MV-4-11 (cell line): ENCODE measurements at places on chromosomes 6 and 20.

DNA sequence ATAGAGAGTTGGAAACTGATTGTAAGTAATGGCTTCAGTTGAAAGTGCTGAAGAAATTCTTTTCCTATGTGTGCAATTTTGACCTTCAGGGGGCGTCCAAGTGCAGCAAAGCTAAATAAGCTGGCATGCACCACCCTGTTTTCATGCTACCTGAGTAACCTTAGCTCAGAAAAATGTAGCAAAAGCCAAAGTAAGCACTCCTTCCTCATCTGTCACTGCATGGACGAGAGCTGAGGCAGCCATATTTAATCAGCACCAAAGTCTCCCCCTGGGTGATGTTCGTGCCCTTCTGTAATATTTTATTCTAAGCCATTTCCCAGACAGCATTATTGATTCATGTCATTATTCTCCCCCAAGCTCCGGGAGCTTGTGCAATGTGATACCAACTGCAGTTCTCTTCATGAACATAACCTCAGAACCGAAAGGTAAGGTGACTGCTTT, 123.1 kb downstream of the RPS12 start:
- peak; percentile 22 for DNase-seq

DNA sequence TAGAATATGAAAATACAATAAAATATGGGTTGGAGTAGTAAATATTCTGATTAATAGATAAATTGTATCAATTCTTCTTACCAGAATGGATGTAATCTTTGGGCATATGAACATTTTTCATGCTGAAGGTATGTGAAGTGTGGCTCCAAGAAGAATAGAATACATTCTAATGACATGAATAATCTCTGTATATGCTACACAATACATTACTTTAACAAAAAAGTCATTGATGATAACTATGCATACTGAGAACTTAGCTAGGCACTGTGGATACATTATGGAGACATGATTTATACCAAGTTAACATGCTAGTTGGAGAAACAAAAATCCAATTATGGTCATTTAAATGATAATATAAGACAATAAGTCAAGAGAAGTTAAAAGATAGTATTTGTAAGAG, 62.7 kb upstream of the HDAC2 start:
- no peak for DNase-seq

GRCh38 chr6:26387565-26387964, 4.7 kb downstream of the BTN2A2 start:
- DNase-seq = no peak

DNA sequence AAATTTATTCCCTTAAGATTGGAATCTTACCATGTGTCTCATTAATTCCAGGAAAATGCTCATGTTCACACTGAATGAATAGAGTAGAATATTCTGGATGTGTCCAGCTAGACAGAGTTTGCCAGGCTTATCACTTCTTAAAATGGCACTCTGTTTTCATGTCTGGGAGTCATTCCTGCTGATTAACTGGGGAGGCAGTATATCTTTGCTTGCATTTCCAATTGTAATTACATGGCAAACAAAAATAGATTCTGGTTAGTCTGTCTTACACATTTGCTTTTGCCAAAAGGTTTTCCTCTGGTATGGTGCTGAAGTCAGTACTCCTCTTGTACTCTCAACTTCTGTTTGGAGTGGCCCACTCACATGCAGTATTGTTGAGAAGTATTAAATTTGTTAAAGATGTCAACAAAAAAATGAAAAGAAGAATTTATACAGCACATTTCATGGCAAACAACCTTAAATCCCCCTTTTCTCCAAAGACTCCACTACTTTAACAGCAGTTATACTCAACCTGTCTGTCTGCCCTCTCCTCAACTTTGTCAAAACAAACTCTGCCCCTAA, 70.2 kb downstream of the TENT5A start:
- DNase-seq = no peak

- no peak for DNase-seq
Measured at GRCh38 chr6:56756219-56756789, 113.6 kb upstream of the DST start.

DNA sequence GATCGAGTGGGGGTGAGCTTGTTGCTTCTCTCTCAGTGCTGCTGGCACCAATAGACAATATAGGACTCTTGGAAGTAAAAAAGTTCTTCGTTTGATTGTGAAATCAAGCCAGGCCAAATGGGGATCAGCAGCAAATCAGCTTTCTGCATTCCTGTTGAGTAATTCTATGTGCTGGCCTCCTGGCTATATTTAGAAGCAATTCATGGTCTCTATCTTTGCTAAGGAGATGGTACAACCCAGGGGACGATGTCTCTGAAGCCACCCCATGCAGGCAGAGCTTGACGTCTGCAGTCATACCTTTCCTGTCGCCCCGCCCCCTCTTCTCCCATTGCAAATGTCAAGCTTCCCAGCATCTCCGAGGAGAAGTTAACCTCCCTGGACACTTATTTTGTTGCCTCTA, 199.1 kb downstream of the SCP2D1 start:
- DNase-seq = peak; percentile 94

- peak; percentile 63 for DNase-seq
Measured at GRCh38 chr20:51221791-51222408, 199.0 kb upstream of the KCNG1 start.

DNA sequence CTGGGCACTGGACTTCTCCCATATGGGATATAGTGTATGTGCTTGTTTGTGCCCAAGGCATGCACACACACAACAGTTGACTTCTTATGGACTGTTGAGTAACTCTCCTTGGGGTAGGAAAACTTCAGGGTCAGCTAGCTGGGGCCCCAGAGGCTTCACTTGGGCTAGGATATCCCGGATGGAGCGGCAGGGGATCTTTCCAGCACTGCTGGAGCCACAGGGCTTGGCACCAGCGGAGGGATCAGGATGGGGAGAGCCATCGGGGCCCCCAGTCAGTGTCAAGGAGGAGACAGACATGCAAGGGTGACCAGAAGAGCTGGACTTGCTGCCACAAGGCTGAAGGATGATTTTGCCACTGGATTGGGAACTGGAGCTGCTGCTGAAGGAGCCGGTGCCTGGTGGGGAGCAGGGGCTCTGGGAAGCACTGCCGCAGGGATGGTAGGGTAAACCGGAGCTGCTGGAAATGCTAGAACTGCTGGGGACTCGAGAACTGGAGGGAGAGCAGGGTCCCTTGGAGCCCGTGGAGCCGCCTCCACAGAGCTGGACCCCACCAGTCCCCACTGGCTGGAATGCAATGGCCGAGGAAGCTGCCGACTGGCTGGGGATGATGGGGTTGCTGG, 1.5 kb downstream of the PSORS1C1 start:
- no peak for DNase-seq

- peak; percentile 66 for DNase-seq
Measured at GRCh38 chr6:255041-255750, 37.1 kb upstream of the DUSP22 start.

DNA sequence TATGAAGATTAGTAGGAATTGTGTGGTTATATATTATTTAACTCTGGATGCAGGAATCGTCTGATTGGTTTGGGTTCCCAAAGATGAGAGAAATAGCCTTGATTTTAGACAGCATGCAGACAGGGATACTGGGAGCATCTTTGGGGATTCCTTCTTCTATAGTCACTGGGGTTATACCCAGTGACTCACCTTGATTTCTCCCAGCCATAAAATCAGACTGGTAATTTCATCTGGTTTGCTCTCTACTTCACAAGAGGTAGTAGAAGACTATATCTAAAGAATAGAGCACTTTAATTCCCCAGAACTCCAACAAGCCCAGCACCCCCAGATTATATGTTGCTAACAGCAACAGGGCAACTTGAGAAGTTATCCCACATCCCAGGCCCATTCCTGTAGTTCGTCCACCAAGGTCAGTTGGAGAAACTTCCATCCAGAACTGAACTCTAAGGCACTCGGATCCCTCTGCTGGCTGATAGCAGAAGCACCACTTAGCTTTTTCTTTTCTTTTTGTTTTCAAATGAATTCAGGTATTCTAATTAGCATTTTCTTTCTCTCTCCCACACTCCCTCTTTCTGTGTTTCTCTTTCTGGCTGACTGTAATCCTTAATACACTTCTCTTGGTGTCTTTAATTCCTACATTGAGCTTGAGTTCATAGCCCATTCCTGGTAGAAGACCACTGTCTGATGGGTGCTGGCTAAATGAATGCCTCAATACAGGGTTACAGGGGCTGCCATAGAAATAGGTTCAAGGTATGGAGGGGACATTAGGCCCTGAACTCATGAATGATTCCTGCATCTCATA, 20.4 kb upstream of the EFHC1 start:
- peak; percentile 29 for DNase-seq

DNA sequence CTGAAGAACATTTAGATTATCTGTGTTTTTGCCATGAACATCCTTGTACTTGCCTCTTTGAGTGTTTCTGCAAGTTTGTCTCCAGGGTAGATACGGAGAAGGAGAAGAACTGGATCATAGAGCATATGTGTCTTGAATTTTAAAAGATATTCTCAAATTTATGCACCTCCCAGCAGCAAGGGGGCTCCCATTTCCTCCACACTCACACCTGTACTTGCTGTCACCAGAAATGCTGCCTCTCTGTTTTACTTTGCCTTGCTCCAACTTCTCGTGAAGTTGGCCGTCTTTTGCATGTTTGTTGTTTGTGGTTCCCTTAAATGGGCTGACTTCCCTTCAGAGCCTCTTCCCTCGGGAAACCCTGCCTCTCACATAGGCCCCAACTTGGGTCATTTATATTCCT, 171.0 kb downstream of the TFAP2C start:
- no peak for DNase-seq

- DNase-seq = peak; percentile 49
Measured at GRCh38 chr20:32626859-32627636, 41.9 kb upstream of the NOL4L start.

DNA sequence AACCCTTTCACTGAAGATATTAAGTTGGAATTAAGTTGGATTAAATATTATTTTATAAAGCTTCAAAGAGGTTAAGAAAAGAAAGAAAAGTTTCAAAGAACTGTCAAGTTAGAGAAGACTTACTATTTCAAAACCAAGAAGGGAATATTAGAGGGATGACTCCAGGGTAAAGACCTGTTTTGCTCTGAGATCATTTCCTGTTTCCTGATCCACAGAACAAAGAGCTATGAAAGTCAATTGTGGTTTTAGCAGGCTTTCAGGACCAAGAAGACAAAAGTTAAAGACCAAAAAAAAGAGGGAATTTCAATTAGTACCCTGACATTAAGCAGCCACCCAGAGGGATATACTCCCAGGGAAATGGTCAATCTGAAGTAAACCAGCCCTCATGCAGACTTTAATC, 19.4 kb downstream of the ESF1 start:
- peak; percentile 17 for DNase-seq

DNA sequence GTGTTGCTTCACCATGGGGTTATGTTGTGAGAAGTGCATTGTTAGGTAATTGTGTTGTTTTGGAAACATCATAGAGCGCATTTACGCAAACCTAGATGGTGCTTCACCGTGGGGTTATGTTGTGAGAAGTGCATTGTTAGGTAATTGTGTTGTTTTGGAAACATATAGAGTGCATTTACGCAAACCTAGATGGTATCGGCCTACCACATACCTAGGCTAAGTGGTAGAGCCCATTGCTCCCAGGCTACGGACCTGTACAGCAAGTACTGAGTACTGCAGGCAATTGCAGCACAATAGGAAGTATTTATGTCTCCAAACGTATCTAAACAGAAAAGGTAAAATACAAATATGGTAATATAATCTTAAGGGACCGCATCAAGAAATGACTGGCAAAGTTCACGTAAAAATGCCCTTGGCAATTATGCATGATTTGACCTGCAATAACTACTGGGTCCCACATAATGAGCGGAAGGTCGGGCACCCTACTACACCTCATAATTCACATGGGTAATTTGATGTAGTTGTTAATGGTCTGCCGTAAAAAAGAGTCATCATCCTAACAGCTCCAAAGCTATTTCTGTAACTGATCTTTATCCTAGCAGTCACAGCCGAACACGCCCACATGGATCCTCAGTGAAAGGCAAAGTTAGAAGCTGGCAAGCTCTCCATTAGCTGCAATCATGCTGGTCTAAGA, 76.0 kb downstream of the RSPH3 start:
- DNase-seq = no peak

GRCh38 chr6:87654875-87655454, 47.1 kb downstream of the AKIRIN2 start:
- no peak for DNase-seq

- DNase-seq = no peak
Measured at GRCh38 chr20:39967806-39968205, 721.2 kb downstream of the MAFB start.

- DNase-seq = peak; percentile 34
Measured at GRCh38 chr6:148426317-148426977, 83.8 kb downstream of the SASH1 start.

GRCh38 chr6:56382416-56382940, 135.1 kb upstream of the COL21A1 start:
- DNase-seq = peak; percentile 35

DNA sequence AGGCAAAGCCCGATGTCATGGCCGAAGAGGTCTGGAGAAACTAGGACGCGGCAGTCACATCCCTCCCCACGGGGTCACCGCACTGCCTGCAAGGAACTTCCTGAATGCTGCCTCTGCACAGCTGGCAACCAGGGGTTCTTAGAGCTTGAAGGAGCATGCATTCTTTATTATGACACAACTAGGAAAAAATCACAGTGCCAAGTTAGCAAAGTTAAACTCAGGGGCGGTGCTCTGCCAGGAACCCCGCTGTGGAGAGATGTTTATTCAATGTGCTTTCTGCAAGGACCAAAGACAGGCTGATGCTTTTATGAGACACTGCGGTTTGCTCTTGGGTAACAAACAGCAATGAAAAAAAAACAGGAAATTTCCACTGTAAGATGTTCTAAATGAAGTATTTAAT, 287.3 kb upstream of the FOXQ1 start:
- DNase-seq = no peak

GRCh38 chr20:5652626-5653553, 97.3 kb upstream of the SHLD1 start:
- DNase-seq = peak; percentile 72

GRCh38 chr6:170433163-170434116, 119.7 kb downstream of the PSMB1 start:
- no peak for DNase-seq

DNA sequence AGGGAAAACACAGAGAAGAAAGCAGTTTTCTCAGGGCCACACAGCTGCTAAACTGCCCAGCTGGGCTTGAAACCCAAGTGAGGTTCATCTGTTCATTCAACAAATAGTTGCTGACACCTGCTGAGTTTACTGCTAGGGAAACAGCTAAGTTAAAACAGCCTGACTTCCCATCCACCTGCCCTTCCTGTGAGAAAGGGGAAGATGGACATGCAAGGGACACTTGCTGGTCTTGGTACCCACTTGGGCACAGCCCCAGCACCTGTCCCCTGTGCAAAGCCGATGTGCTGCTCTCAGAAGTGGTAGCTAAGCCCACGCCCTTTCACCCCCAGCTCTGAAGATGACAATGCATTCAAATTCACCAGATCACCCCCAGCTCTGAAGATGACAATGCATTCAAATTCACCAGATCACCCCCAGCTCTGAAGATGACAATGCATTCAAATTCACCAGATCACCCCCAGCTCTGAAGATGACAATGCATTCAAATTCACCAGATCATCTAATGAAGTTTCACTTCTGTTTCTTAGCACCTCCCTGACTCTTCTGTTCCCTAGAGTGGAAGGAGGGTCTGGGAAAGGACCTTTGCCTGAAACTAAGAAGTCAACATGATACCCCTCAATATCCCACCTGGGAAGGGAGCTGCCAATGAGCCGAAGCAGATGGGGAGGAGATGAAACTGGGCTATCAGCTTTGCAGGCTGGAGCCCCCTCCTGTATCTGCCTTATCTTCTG, 46.0 kb upstream of the TOP1 start:
- DNase-seq = peak; percentile 34
